Skin of body (tissue), 3 donors: ENCODE measurements at places on chromosomes 16 and 17. TPM values are rescaled to one million over a fixed set of nuclear protein-coding genes. Genes with fewer than 3 reads are reported as not detected.

GPT2 gene
- 17.8 TPM for total RNA-seq

ABCC6 gene
- total RNA-seq, result 1.9 TPM

TBC1D16 gene
- total RNA-seq, result 18.3 TPM

GNG13 gene
- not detected for total RNA-seq

TBC1D28 gene
- total RNA-seq, result not detected

CARHSP1 gene
- total RNA-seq, result 34.9 TPM

DNA sequence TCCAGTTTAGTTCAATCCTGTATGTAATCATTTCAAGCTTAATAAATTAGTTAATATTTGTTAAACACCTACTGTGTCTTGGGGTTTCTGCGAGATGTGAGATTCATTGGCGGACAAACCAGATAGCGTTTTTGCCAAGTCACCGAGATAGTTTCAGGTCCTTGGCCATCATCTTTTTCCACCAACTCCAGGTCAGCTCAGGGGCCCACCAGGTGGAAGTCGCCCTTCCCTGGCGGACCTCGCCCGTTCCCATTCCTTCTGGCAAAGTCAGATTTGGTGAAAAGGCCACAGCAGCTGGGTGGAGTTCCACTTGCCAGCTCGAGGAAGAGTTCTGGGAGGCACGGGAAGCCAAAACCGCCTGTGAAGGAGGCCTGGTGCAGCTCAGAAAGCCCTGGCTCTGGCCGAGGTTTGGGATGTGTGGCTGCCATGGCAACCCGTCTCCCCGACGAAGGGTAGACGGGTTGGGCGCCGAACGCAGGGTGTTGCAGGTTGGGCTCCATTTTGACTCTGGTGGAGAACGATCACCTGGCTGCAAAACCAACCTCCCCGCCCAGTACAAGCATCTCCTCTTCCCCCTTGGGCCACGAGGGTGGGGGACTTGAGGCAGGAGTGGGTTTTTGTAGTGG lies 39.5 kb downstream of the CMIP start:
- DNase-seq, result no peak

- no peak for DNase-seq
These were observed 17.5 kb downstream of the CHMP6 start for GRCh38 chr17:81009136-81009535.

DNA sequence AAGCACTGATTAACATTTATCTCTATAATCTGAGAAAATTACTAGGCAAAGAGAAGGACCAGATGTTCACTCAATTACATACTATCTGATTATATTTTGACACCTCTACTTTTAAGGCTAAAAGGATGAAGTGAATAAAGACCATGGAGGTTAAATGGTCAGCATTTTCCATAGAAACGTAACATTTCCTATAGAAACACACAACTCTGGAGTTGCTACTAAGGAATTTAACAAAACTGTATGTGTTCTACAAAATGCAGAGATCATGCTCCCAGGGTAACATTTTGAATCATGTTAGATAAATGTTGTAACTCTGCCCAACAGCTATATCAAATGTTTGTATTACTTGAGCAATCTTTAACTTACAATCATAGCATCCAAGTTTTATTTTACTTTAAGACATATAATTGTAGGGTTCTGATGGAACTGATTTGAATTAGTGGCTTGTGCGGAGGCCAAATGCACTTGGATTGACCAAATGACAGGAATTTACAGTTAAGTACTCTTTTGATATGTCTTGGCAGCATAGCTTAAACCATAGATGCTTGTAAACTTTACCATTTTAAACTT lies 97.7 kb downstream of the RPGRIP1L start:
- peak; percentile 82 for DNase-seq

GRCh38 chr17:14926526-14927122 lies 338.5 kb downstream of the PMP22 start:
- peak; percentile 52 for DNase-seq

DNA sequence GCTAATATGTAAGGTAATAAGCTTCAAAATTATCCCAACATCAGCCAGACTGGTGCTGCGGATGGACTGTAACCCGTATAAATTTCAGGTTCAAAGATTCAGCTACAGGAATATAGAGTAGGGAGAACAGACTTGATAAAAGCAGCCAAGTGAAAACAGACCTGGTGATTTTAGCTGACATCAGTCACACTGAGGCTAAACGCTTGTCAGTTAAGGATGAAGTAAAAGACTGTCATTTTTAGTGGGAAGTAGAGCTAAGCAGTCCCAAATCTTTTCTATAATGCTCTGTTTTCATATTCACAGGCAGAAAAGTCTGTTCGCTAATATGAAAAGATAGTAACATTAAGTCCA lies 35.4 kb downstream of the CMTM4 start:
- no peak for DNase-seq

DNA sequence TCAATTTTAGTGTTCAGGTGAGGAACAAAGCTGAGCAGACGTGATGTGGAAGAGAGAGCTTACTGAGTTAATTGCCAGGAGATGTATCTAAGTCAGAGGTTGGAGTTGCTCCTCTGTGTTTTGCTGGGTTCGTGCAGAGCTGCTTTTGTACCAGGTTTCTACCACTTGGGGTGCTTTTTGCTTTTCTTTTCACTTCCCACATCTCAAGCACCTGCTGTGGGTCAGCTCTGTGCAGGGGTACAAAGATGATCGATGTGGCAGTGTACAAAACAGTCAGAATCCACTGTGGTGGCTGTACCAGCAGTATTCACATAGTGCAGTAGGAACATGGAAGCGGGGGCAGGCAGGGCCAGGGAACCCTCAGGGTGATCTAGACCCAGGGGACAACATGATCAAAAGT lies 14.8 kb downstream of the UNK start:
- no peak for DNase-seq

DNA sequence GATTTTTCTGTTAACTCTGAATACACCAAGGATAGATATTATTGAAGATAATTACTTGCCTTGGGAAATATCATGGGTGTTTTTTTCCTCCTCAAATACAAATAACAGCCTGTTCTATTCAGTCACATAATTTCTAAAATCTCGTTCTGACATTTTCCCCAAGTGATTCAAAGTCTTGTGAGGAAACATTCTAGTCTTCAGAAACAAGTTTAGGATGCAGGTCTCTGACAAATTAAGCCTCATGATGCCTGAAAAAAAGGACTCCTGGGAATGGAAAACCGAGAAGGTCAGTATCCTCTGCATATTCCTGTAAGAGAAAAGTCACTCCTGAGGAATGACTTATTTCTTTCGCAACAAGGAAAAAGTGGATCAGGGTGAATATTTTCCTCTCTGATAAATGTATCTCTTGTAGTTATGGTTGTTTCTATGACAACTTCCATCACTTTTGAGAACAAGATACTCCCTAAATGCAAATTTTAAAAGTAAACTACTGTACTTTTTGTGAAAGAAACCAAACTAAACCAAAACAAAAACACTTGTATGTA lies 384.6 kb downstream of the CNTNAP4 start:
- DNase-seq, result no peak

DNA sequence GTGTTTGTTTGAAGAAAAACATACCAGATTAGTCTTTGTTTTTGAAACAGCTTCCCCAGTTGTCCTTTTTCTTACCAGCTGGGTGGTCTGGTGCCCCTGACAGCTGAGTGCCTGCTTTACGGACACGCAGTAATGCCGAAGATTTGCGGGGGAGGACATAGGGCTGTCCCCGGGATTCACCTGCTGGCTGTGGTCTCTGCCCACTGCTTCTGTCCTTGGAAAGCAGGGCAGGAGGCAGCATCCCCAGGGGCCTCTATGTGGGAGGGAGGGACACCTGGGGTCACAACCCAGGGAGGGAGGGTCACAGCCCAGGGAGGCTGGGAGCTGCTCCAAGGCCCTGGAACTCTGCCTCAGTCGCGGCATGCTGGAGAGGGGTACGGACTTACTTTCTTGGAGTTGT lies 221.7 kb downstream of the NTN1 start:
- no peak for DNase-seq

- DNase-seq, result no peak
These were observed 7.3 kb upstream of the CBX8 start for GRCh38 chr17:79803997-79804855.

- no peak for DNase-seq
These were observed 16.9 kb downstream of the ITGAX start for GRCh38 chr16:31371619-31372484.

DNA sequence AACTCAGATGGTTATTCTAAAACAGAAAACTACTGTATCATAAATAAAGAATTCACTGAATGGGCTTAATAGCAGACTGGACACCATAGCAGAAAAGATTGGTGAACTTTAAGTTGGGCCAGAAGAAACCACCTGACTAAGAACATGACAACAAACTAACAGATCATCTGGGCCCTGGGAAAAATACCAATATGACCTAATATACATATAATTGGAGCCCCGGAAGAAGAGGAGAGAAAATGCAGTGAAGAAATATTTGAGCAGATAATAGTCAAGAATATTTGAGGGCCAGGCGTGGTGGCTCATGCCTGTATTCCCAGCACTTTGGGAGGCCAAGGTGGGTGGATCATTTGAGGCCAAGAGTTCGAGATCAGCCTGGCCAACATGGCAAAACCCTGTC lies 25.5 kb upstream of the SDK2 start:
- DNase-seq, result no peak

DNA sequence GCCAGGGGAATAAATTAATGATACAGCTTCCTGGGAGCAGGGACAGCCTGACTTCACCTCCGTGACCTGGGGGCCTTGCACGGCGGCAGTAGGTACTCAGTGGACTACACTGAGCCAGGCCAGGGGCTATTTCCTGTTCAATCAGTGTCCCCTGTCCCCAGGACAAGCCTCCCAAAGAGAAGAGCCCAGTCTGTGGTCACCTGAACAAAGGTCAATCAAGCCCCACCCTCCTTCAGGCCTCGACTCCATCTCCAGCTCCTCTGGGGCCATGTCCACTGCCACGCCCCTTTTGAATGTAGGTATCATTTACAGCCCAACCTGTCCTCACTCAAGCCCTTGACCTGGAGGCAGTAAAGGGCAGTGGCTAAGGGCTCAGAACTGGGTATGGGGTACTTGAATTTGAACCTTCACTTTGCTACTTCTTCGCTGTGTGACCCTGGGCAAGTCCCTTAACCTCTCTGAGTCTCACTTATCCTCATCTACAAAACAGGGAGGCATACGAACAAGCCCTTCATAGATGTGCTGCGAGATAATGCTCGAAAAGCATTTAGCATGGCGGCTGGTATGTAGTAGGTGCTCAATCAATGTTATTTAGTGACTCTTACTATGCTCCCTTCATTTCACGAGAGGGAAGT lies 29.0 kb downstream of the MYH11 start:
- no peak for DNase-seq

- no peak for DNase-seq
These were observed 325.4 kb downstream of the SEC14L1 start for GRCh38 chr17:77466140-77466539.

DNA sequence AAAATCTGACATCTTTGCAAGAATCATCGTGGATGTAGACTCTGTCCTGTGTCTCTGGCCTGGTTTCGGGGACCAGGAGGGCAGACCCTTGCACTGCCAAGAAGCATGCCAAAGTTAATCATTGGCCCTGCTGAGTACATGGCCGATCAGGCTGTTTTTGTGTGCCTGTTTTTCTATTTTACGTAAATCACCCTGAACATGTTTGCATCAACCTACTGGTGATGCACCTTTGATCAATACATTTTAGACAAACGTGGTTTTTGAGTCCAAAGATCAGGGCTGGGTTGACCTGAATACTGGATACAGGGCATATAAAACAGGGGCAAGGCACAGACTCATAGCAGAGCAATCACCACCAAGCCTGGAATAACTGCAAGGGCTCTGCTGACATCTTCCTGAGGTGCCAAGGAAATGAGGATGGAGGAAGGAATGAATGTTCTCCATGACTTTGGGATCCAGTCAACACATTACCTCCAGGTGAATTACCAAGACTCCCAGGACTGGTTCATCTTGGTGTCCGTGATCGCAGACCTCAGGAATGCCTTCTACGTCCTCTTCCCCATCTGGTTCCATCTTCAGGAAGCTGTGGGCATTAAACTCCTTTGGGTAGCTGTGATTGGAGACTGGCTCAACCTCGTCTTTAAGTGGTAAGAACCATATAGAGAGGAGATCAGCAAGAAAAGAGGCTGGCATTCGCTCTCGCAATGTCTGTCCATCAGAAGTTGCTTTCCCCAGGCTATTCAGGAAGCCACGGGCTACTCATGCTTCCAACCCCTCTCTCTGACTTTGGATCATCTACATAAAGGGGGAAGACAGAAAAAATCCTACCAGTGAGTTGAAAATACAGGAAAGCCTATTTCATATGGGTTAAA lies at the start of gene G6PC1:
Gene G6PC1, plus strand, starts transcription at position 340 of the 872 bp plus-strand sequence. Its CDS starts 78 bp downstream, at position 418.
- no peak for DNase-seq

DNA sequence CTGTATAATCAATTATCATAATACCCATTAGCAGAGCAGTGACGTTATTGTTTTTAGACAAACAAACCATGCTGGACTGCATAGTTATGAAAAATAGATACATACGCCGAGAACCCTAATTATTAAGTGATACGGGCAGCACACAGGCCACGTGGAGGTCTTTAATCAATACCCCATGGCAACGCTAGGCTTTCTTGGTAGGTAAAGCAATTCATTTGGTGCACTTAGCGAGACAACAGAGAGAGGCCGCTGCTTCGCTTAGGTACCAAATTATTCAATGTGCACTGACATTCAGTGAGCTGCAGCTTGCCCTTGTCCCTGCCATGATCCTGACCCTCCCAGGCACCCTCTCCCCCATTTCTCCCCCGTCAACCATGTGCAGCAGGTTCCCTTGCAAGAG lies 12.9 kb downstream of the SALL1 start:
- no peak for DNase-seq

- no peak for DNase-seq
These were observed 1.0 kb downstream of the NHERF1 start for GRCh38 chr17:74749279-74750038.

- DNase-seq, result no peak
These were observed 4.2 kb downstream of the PLD6 start for GRCh38 chr17:17201907-17202306.

DNA sequence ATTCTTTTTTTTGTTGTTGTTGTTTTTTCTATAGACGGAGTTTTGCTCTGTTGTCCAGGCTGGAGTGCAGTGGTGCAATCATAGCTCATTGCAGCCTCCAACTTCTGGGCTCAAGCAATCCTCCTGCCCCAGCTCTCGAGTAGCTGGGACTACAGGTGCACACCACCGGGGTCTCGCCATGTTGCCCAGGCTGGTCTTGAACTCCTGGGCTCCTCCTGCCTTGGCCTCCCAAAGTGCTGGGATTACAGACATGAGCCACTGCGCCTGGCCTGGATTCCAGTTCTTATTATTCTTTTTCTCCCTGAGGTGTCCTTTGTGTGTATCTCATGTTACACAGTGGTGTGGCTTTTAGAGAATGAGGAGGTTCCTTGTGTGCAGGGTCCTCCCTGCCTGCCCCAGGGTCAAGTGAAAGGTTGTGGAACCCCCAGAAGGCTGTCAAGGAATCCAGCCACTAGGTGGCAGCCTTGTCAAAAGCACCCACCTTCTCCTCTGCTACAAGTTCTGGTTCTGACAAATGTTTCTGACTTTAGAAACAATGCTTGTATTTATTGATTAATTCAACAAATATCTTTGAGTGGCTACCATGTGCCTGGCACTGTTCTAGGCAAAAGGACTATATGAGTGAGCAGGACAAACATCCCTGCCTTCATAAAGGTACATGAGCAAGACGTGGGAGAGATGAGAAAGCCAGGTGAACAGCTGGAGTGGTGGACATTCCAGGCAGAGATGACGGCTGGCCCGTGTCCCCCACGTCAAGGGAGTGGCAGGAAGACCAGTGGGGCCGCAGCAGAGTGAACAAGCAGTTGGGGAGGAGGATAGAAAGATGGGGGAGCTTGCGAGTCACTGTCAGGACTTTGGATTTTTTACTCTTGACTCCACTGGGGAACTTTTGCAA lies 112.4 kb downstream of the SPECC1 start:
- no peak for DNase-seq
